Astrocyte of the spinal cord (primary cell): ENCODE measurements at places on chromosomes 5 and 9.

DNA sequence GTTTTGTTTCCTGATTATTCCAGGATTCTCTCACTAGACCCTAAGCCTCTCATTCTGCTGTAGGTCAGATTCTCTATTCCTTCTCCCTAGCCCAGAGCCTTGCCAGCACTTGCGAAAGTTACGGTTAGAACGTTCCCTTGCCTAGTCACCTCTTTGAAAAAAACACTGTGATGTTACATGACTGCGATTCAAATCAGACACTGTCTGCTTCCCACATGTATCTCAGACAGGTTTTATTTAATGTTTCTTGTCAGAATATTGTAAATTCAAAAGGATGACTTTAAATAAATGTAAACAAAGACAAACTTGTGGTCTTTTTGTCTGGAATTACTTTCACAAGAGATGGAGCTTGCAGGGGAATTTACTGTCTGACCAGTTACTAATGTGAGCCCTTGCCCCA, 116.5 kb upstream of the OTULINL start:
- DNase-seq: no peak

DNA sequence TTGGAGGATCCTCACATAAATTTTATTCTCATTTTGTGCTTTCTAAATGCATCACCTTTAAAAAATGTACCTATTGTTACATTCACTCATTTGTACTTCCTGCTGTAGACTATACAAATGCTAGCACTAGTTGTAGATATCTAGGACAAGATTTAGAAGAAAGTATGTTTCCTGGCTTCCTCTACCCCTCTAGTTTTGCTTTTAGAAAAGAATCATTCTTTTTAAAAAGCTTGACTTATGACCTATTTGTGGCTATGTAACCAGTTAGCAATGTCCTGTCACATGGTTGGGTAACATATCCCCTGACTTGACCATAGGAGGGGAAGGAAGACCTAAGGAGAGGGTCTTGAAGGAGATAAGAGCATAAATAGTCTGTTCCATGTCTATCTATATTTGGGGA, 13.3 kb downstream of the CAMK4 start:
- DNase-seq: no peak

DNA sequence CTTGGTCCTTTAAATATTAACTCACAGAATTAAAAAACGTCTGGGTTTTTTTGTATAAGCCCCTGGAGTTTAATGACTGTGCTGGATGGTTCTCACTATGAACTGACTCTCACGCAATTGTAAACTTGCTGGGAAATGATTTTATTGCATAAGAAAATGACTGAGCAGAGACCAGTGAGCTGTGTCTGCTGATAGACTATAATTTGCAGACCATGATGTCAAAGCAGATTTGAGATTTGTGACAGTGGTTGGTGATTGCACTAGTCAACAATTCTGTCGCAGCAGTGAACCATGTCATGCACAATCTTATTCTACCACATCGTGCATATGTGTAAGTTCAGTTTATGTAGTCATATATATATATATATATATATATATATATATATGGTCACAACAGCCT, 85.7 kb upstream of the C9orf72 start:
- DNase-seq: no peak

GRCh38 chr9:89502038-89502601, 4.2 kb upstream of the SEMA4D start:
- DNase-seq: no peak

- no peak for DNase-seq
These were observed 472.6 kb downstream of the ENC1 start for GRCh38 chr5:74167930-74168315.
